Activated CD4-positive, alpha-beta T cell treated with anti-CD3 and anti-CD28 coated beads, Interleukin-2, amount 50 U/mL, for 1 hour (primary cell): ENCODE measurements at places on chromosomes 2 and 18.

GRCh38 chr18:24567199-24567598 lies 106.8 kb downstream of the HRH4 start:
- DNase-seq: no peak

DNA sequence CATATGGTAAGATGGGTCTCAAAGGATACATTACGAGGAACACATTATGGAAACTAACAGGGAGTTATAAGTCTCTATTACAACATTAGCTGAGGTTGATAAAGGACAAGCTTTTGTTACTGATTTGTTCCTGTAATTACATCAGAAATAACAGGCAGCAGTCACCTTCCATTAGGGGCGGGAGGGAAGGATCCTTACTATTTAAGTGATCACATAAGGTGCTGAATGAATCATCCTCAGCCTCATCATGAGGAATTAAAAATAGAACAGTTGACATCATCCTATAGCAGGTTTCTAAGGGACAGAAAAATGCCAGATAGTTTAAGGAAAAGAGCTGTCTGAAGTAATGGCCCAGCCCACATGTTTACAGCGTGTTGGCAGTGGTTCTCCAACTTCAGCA lies 86.9 kb upstream of the MGAT5 start:
- no peak for DNase-seq

- DNase-seq: peak; percentile 68
Measured at GRCh38 chr2:6865346-6866274, at the start of gene CMPK2. CMPK2 (minus strand) TSS chr2:6865907; CDS start chr2:6865696, 211 bp downstream.

DNA sequence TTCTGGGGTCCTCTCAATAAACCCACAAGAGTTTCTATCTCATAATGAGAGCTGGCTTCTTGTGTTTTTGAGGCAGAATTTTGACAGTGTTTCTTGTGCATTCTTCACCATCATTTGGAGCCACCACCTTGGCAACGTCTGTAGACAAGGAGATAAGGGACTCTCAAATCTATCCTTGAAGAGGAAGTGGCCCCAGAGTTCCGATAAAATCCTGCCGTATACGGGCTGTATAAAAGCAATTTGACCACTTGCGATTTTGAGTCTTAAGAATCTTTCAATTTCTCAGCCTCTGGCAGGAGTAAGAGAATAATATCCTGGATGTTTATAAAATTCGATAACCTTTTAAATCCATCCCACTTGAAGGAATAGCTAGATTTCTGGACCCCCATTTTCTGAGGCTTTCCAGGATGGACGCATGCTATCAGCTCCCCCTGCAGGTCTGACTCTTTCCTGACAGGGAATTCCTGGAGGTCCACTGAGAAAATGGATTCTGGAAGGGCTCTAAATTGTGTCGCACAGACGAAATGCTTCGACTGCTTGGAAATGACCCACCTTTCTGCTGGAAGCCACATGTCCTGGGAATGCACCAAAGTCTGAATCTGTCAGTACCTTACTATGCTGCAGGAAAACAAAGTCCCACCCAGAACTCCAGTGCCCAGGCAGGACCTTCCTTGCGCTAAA lies 54.1 kb downstream of the E2F6 start:
- DNase-seq: no peak

- DNase-seq: no peak
Measured at GRCh38 chr2:180071797-180072196, 64.7 kb upstream of the CWC22 start.

DNA sequence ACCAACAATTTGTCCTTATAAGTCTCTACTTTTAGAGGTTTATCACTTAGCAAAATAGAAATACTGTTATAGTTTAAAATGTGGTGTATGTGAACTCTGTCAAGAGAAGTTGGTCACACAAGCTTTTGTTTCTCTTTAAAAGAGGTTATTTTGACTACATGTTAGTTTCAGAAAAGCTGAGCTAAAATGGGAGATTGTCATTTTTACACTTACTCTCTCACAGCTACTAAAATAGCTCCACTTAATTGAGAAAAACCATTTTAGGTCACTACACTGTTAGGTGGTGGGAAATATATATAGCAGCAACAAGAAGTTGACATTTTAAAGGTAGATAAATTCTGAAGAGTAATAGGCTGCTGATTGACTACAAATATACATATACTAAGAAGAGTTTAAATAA lies 161.5 kb upstream of the KCNJ3 start:
- DNase-seq: no peak

GRCh38 chr2:161004379-161004778 lies 155.8 kb upstream of the TANK start:
- DNase-seq: no peak

GRCh38 chr2:232981767-232982360 lies 31.2 kb downstream of the NGEF start:
- DNase-seq: no peak

GRCh38 chr2:105903051-105903674 lies 158.5 kb downstream of the NCK2 start:
- DNase-seq: no peak

- DNase-seq: no peak
Measured at GRCh38 chr2:74566754-74567085, 12.2 kb downstream of the DOK1 start.

- DNase-seq: no peak
Measured at GRCh38 chr18:45580127-45580526, 35.1 kb upstream of the SLC14A2 start.

DNA sequence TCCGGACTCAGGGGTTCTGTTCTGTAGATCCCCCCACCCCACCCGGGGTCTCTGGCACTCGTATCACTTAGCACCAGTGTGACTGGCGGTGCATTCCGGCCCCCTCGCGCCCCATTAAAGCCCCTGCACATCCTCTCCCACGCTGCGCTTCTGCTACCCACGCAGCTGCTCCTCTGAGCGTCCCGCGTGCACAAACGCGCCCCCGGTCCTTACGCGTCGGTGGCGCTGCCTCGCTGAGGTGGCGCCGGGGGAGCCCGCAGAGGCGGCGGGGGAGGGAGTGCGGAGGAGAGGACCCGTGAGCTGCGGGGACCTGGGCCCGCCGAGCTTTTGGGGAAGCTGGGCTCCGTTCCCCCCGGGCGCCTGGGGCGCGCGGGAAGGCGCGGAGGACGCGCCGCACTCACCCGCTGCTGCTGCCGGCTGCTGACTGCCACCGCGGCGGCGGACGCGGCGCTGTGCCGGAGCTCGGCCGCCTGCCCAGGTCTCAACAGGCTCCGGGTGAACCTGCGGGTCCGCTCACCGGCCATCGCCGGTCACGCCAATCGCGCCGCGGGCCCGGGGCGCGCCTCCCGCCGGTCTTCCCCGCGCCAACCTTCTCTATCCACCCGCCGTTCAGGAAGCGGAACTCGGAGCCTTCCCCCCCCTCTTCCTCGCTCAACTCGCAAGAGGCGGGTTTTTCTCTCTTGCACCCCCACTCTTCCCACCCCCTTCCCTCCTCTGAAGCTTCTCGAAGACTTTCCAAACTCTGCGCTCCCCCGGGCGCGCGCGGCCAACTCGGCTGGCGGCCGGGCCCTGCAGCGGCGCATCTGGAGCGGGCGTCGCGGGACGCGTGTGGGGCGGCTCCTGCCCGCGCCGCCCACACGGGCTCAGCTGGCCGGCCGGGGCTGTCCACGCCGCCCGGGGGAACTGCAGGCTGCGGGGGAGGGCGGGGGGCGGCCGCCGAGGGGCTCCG lies at the start of gene DOCK10:
TSS of gene DOCK10 (minus strand) at position 618 of the 949 bp plus-strand sequence. CDS start at position 524, 94 bp downstream.
- peak; percentile 50 for DNase-seq

GRCh38 chr2:167471332-167471731 lies 583.1 kb downstream of the XIRP2 start:
- DNase-seq: no peak

- no peak for DNase-seq
Measured at GRCh38 chr2:175786471-175787124, 215.5 kb downstream of the LNPK start.

DNA sequence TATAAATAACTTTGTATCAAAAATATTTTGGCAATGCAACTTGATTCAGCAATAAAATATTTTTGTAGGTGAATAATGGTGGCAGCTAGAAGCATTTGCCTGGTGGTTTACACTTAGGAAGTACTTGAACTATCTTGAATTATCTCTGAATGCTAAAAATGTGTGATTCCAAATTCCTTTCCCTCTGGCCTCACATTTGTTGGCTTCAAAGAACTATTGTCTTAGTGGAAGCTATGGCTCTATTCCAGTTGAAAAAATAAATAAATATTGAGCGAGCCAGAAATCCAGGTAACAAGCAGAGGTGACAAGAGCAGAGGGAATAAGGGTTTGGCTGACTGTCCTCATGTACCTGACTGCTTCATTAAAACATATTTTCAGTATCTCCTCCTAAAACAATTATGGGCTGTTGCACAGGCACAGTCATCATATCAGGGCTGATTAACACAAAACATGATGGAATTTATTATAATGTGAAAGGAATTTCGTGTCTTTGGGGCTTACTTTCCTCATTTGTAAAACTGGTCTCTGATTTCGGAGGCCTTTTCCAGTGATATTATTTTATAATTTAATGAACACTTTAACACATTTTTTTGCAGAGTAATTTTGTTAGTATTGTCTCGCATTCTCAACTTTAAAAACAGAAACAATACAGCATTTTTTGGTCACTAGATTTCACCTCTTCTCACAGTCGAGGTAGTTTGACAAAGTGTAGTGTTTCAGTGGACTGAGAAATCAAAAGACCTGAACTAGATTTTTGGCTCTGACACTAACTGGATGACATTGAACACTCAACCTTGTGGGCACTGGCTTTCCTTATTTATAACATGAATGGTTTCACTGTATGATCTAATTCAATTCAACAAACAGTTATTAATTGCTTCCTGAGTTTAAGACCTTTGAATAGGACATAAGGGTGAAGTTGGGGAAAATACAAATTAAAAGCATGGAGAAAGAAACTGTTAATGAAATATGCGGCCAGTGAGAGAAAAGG lies 7.8 kb upstream of the CAVIN2 start:
- no peak for DNase-seq

DNA sequence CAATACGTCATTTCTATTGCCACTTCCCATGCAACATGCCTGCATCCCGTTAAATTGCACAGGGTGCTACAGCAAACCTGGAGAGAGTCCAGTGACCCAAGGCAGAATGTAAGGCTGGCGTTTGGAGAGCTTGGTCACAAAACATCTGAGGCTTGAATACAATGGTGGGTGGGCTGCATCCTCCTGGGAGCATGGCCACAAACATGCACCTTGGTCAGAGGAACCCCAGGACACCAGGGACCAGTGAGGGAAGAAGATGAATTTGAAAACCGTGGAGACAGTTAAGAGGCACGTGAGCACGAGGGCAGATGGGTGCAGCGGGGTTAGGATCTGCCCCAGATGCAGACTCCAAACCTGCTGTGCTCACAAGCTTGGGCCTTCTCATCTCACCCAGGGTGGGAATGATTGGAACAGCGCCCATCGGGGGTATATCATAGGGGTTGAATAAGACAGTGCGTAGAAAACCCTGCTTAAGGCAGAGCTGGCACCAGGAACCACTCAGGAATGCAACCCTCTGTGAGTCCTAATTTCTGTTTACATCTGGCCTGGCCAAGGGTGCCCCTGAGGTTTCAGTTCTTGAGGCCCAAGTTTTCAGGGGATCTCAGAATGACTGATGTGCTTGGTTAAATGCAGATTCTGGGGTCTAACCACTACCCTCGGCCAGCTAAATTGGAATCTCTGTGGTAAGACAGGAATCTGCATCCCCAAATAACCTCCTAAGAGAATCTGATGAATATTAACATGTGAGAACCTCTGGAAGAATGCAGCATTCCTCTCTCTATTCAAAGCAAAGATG lies 97.2 kb downstream of the ARL4C start:
- DNase-seq: no peak

DNA sequence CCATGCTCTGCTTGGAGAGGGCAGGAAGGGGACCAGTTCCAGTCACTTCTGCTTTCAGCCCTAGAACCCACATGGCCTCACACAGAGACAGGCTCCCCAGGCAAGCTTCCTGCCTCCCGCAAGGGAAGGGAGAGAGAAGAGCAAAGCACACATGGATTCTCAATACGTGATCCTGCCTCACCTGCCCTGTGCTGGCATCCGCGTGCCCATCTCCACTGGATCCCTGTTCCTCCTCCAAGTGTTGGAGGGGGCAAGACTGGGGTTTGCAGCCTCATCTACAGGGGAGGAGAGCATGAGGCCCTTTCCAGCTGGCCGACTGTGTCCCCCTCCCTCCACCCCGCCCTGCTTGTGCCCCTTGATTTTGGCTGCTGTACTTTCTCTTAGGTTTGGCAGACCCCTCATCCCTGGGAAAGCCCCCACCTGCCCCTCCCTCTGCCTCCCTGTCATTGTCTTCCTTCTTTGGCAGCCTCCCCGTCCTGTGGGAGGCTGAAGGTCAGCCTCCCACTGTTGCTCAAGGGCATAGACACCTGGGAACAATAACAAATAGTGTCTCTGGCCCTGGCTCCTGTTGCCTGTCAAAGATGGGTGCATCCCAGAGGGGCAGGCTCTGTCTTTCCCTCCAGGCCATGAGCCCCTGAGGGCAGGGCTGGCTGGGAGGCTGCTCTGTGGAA lies 22.7 kb downstream of the KCNF1 start:
- no peak for DNase-seq

- no peak for DNase-seq
Measured at GRCh38 chr2:119491776-119492525, 32.3 kb downstream of the SCTR start.

- DNase-seq: no peak
Measured at GRCh38 chr18:55355223-55355622, 232.8 kb downstream of the TCF4 start.

DNA sequence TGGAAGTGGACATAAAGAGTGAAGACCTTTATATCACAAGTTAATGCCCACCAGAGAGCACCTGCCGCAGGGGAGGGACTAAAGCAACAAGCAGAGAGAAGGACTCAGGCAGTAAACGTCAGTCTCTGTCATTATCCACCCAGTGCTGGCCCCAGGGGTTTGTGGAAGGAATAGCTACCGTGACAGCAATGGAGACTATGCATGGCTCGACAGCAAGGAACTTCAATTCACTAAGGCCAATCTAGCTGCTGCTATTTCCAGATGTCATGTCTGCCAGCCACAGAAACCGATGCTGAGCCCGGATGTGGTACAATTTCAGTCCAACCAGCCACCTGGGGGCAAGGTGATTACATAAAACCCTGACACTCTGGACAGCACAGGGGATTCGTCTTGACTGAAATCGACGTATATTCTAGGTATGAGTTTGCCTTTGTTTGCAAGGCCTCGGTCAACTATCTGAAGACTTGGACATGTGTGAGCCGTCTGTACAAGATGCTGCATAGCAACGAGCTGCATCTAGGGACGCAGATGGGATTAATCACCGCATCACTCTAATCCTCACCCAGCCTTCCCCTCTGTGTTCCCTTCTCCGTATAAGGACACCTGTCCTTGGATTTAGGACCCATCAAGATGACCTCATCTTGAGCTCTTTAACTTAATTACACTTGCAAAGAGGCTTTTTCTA lies 154.1 kb upstream of the SH3BP4 start:
- no peak for DNase-seq

- DNase-seq: no peak
Measured at GRCh38 chr2:220871909-220872308, 700.2 kb downstream of the EPHA4 start.

- no peak for DNase-seq
Measured at GRCh38 chr2:86624267-86624547, 542 bp upstream of the RNF103 start.

GRCh38 chr2:237669628-237670392 lies 42.4 kb downstream of the LRRFIP1 start:
- no peak for DNase-seq

DNA sequence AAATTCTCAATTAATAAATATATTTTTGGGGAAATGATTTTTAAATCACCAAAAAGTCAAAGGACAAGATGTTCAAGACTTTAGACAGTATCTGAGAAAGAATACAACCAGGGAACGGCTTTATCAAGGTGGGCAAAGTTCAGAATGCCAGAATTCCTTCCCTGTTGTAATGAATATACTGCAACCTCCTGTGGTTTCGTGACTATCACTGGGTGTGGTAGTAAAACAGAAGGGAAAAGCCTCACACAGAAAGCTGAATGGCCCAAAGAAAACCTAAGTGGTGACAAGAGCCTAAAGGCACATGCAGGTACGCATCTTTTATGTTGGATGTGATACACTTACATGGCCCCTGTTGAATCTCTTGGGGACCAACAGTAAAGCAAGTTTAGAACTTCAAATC lies 37.1 kb downstream of the MBD2 start:
- DNase-seq: no peak
